ENCODE measurements at places on chromosomes 7 and 10. TPM values are rescaled to one million over a fixed set of nuclear protein-coding genes. Genes with fewer than 3 reads are reported as not detected.

- DNase-seq, result no peak
- no peaks in the 10 kb centered on the region for H3K36me3 ChIP-seq
- H3K27me3 ChIP-seq, result peaks cover 3% of the 10 kb centered on the region
- H3K4me1 ChIP-seq, result peaks cover 4% of the 10 kb centered on the region
- H3K4me3 ChIP-seq, result no peak overlapping the region
Measured at GRCh38 chr10:78762086-78762630, 306.6 kb upstream of the ZMIZ1 start.

The PNLIPRP2 gene
- total RNA-seq, result not detected

The ADRA2A gene
- total RNA-seq, result not detected

The UPK3B gene
- 0.92 TPM for total RNA-seq

All from activated CD8-positive, alpha-beta T cell treated with anti-CD3 and anti-CD28 coated beads, Interleukin-2, amount 10 ng/mL, durations not matched to agents 7 days and 5 days (primary cell).